ENCODE measurements at places on chromosomes 5 and 9.

DNA sequence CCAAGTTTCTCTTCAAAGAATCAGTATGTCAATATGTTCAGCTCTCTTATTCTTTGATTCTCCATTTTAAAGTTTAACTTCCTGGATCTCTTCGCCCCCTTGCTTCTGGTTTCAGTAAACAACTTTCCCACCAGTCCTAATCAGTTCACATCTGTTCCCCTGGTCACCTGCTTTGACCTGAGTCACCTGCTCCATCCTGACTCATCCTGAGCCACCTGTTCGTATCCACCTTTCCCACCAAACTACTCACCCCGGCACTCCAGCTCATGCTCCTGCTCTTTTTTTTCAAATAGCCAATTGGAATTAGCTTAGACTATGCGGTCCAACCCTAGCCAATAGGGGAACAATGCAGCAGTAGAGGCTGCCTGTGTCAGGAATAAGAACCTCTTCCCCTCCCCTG is 23.6 kb upstream of the CSF1R start:
- no peak for DNase-seq

- no peak for DNase-seq
Measured at GRCh38 chr9:95785209-95785608, 90.3 kb upstream of the ERCC6L2 start.

GRCh38 chr5:65050826-65051498 is 282.2 kb downstream of the CWC27 start:
- no peak for DNase-seq

DNA sequence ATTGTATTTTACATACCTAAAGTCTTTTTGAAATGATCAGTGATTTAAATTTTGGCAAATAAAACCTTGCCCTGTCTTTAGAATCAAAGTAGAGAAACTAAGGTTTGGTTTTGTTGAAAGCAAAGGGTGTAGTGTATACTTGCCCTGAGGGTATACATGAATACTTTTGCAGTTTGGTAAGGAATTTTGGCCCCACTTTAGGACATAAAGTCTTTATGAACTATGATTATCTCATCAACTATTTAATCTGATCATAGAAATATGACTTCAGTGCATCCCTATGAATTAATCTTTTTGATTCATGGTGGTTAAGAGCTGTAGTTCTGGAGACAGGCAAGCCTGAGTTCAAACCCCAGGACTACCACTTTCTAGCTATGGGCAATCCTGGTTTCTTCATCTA is 17.7 kb downstream of the RAD1 start:
- DNase-seq = no peak

GRCh38 chr9:135520916-135521607 is at the start of gene LCN1:
Gene LCN1 (plus strand): TSS chr9:135521440. CDS start chr9:135521498, 58 bp downstream.
- DNase-seq = no peak

GRCh38 chr5:110265162-110265561 is 461.3 kb downstream of the TMEM232 start:
- no peak for DNase-seq

- DNase-seq = peak; percentile 27
Measured at GRCh38 chr5:132426525-132427138, 57.1 kb downstream of the SLC22A5 start.

DNA sequence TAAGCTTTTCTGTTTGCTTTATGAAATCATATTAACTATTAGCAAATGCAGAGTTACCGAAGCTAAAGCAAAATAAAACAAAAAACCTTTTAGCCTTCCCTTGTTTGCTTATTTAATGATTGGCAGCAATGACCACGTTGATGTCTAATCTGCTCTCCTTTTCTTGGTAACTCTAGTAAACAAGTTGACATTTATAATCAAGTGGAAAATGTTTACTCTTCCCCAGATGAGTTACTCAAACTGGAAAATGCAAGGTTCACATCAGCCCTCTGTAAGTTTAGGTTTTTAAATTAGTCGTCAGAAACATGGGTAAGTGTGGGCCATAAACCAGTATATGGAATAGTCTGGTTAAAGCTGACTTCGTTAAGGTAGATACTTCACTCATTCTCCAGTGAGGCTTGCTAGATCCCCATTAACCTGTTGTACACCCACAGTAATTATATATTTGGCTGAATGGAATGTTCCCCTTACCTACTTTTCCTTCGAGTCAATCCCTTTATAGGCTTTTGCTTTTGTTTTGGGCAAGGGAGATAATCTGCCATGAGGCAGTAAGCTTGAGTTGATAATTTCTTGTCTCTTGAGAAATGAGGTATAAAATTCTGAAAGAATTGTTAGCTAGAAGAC is 100.9 kb downstream of the GDNF start:
- DNase-seq = no peak

- DNase-seq = no peak
Measured at GRCh38 chr5:32127711-32128110, 46.4 kb downstream of the GOLPH3 start.
